ENCODE measurements at places on chromosomes 4 and X.

- DNase-seq = no peak
These were observed at the start of gene CLDN22 for GRCh38 chr4:183320211-183321059. Gene CLDN22, minus strand, starts transcription at chr4:183320276. Its CDS starts 58 bp downstream, at chr4:183320218.

GRCh38 chr4:92304121-92304520, 355 bp downstream of the GRID2 start:
- no peak for DNase-seq

DNA sequence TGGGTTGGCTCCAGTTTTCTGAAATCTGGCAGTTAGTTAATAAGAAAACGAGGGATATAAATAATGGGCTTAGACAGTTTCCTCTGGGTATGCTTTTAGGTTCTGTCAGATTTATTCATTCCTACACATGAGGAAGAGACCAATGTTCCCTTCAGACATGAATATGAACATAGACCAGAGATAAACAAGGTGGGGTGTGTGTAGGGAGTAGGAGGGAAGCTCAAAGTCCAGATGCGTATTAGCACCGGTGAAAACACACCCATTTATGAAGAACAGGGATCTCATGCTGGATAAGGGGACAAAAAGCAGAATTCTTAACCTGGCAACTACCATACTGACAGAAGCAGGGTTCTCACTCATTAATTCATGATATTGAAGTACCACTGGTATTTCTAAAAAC, 223.0 kb downstream of the SOWAHB start:
- no peak for DNase-seq

- no peak for DNase-seq
These were observed 75.0 kb downstream of the NBDY start for GRCh38 chrX:56803850-56804681.

All from NCI-H526 treated with DMSO at 0.1 percent for 48 hours (cell line).